ENCODE measurements at places on chromosomes 4 and X.

GRCh38 chr4:160202802-160203201 is 1099.9 kb downstream of the RAPGEF2 start:
- DNase-seq, result peak; percentile 10

GRCh38 chr4:158814636-158815330 is 46.0 kb downstream of the FNIP2 start:
- no peak for DNase-seq

DNA sequence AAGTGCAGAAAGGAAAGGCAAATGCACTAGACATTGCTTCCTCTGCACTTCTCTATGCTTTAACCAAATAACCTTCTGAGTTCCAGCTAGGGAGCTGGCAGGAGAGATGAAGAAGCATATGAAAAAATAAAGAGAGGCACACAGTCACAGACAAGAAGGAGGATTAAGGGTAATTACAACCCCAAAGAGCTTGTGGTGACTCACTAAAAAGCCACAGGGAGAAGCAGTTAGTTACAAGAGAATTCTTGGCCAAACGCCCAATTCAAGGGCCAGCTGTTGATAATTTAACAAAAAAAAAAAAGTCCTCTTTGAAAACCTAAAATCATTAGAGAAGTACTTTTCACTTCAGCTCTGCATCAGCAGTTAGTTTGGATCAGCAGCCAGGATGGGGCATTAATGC is 478.0 kb downstream of the KCNIP4 start:
- no peak for DNase-seq

GRCh38 chrX:148309413-148309812 is 191.0 kb upstream of the AFF2 start:
- no peak for DNase-seq

- no peak for DNase-seq
These were observed 5.3 kb downstream of the MAGEB2 start for GRCh38 chrX:30220661-30221060.

DNA sequence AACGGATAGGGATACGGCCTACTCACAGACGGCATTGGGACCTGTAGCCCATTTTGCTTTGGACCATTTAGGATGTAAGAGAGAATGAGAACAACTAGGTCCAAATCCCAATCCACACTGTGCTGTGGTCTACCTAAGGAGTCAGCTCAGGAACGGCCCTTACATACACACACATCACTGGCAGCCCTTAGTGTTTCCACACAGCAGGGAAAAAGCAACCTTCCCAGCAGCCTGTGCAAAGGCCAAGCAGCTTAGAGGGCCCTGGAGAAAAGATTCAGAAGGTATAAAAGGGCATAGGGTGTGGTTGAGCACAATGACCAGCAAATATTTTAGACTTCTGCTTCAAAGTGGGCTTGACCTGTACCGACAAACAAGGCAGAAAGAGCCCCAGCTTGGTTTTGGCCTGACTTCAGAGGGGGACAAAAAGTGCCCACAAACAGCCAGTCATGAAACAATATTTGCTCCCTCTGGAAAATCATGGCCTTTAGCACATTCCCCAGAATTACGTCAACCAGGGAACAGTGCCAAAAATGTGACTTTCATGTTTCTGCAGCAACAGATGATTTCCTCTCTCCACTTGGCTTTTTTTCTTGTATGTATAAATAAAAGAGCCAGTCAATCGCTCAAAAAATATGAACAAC is 359.5 kb upstream of the FGF16 start:
- no peak for DNase-seq

- DNase-seq, result no peak
These were observed 1.7 kb upstream of the MTNR1A start for GRCh38 chr4:186557061-186557460.
